ENCODE measurements at places on chromosomes 2 and 18.

- DNase-seq: no peak
Observed at GRCh38 chr2:241619597-241620418, 17.1 kb downstream of the THAP4 start.

DNA sequence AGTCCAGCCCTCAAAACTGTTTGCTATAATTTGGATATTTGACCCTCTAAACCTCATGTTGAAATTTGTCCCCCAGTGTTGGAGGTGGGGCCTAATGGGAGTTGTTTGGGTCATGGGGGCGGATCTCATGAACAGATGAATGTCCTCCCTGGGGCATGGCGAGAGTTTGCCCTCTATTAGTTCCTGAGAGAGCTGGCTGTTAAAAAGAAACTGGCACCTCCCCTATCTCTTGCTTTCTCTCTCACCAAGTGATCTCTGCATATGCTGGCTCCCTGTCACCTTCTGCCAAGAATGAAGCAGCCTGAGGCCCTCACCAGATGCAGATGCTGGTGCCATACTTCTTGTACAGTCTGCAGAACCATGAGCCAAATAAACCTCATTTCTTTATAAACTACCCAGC lies 12.0 kb downstream of the LNPK start:
- DNase-seq: no peak

GRCh38 chr2:111975053-111975552 lies 76.7 kb downstream of the MERTK start:
- no peak for DNase-seq

DNA sequence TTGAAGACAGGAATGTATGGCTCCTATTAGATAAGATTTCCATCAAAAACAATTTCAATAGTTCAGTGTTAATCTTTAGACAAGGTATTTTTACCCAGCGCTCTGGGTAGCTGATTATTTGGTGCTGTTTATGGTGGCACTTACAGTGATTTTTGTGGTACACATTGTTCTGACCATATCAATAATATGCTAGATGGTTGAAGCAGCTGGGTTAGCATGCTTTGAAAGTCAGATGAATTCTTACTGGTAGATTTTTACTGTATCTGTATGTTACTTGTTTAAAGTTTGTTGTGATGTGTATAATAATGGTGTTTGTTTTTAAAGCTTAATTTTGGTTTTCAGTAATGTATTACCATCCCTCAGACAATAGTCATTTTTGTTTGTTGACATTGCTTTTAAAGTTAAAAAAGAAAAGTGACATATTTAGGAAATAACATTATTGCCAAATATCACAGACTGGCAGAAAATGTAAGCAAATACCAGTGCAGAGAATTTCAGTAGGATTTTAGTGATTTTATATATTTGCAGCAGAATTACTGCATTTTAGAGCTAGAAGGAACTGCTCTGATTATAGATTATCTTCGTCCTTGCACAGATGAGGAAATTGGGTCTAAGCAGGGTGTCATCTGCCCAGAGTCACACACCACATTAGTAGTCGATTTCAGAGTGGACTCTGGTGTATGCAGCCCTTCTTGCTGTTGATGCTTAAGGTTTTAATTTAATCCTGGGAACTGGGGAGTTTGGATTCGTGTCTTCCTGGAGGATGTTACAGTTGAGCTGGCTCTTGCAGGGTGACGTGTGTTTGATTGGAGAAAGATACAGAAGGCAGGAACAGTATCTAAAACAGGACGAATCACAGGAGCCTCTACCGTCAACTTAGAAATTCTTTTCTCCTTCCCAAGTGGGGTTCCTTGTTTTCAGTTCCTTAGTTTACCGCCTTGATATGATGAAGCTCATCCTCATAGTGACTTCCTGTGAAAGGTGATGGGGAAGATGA lies 6.6 kb downstream of the SOCS6 start:
- no peak for DNase-seq

DNA sequence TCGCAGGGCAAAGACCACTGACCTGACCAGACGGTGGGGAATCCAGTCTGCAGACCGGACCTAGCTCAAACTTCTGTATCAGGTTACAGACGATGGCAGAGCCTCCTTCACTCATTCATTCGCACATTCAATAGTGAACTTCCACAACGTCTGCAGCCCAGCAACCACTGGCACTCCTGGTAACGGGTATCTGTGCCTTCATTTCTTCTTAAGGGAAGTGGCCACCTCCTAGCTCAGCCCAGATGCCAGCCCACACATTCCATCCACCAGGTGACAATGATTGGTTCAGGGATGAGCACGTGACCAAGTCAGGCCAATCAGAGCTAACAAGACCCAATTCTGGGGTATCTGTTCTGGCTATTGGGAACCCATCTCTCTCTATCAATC lies 15.9 kb upstream of the ARMC9 start:
- no peak for DNase-seq

GRCh38 chr2:240986787-240987411 lies 11.5 kb upstream of the SNED1 start:
- no peak for DNase-seq

DNA sequence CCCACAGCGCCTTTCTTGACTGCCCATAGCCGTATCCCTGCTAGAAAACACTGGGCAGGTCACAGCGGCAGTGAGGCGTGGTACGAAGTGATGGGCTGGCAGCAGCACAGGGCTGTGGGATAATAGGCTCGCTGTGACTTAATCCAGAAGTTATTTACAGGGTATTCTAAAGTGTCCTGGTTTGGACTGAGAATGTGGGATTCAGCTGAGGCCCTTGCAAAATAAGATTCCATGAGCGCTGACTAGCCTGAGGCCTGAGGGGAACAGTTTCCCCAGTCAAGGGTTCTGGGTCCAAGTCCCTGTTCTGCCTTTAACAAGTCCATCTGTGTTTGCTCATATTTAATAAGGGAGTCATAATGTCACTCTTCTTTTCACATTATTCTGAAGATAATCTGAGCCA lies 34.6 kb downstream of the SETBP1 start:
- no peak for DNase-seq

DNA sequence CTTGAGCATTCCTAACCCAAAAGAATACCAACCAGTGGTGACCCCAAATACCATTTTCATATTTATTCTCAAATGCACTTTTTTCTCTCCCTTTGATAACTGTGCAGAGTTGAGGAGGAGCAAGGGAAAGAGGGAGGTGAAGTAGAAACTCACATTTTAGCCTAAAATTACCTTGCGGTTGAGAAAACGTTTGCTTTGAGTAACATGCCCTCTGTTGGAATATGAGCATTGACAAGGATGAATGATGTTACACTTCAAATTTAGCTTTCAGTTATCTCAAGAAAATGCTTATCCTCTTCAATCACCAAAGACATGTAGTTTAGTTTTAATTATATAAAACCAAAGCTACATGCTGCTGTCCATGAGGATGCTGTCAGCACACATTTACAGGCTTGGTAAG lies 2.4 kb downstream of the GRP start:
- DNase-seq: no peak

GRCh38 chr18:9135081-9135911 lies 1.3 kb upstream of the ANKRD12 start:
- DNase-seq: no peak

- DNase-seq: no peak
Observed at GRCh38 chr2:3429066-3429610, 49.6 kb downstream of the TRAPPC12 start.

DNA sequence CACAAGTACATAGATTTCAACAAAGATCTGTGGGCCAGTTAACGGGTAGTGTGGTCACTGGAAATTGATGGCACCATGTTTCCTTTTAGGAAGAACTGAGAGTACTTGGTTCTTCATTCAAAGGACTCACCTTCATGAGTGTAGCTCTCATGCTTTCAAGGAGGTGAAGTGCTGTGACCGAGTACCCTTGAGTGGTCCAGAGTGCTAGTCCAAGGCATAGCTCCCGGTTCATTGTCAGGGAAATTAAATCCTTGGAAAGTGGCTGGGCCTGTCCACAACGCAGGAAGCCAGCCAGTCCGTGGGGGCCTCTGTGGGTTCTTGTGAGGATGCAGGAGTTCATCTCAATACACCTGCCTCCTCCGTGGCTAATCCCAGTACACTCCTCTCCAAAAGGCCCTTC lies 295.1 kb downstream of the GALR1 start:
- no peak for DNase-seq

GRCh38 chr2:208531361-208531760 lies 124.8 kb downstream of the PTH2R start:
- DNase-seq: no peak

- no peak for DNase-seq
Observed at GRCh38 chr2:74856599-74856998, 22.7 kb downstream of the HK2 start.

DNA sequence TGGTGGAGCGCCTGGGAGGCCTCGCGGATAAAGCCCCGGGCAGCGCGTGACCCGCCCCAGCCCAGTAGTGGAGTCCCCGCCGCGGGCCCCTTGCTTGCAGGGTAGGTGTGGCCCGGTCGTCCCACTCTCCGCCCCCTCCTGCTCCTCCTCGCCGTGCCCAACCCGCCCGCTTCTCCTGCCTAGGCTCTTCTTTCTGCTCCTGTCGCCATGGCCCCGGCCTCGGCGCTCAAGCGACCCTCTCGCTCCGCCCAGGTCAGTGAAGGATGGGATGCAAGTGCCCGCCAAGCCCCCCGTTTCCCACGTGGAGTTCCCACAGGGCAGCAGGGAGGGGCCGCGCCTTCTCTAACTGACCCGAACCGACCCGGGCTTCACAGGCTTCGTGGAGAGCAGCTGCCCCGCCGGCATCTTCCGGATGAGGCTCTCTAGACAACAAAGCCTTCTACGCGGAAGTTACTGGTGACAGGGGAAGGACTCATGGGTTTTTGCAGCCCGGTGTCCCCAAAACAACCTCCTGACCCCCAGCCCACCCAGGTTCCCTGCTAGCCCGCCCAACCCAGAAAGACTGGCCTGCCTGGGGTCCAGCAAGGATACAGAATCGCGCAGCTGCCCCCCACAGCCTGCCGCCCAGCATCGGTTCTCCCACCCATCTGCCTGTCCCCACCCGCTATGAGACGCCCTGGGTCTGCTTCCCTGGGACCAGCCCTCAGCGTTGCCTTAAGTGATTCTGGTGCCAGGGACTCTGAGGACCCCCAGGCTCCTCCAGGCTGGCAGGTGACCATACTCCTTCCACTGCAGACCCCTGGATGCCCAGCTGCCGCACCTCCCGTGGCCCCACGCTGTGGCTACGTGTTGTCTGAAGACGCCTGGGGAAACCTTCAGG lies 32.8 kb downstream of the TTC32 start:
- peak; percentile 57 for DNase-seq

DNA sequence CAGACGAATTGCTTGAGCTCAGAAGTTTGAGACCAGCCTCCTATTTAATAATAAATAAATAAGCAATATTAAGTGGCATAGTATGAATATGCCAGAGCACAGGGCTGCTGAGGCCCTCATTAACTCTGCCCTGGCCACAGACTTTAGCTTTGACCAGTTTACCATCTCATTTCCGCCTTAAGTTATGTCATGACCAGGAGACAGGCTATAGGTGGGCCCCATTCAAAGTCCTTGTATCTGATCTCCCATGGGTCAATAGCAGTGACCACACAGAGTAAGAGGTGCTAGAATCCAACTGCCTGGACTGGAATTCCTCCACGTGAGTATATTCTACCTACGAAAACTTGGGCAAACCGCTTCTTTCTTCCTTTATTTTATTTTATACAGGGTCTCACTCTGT lies 13.4 kb upstream of the ASXL2 start:
- no peak for DNase-seq

DNA sequence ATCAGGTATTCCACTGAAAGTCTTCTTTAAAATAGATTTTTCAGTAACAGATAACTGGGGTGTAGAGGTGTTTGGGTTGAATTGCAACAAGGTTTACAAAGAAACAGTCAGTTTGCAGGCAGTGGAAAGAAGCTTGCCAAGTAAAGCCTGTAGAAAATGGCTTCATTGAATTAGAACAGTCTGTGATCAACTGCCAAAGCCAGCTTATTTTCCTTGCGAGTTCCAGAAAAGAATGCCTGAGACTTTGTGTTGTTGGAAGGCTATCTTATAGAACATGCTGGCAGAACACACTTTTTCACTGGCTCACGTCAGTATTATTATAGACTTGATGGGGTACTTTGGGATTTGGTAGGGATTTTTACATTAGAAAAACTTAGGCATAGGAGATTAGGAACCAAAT lies 601.0 kb downstream of the XIRP2 start:
- no peak for DNase-seq

DNA sequence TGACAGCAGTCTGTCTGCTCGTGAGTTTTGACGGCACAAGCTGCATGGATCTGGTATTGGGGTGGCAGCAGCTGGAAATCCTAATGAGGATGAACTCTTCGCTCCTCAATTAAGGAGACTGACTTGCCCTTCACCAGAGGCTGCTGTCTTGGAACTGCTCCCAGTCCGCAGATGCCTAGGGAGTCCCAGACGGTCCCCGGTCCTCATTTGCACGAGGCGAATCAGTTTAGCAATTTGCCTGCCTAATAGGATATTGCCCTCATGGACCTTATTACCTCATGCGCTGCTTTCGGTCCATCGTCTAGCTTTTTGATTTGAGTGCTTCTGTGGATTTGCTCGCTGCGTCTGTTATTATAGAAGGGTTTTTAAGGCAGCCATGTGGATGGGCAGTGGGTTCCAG lies 40.6 kb downstream of the ASAP2 start:
- DNase-seq: no peak

DNA sequence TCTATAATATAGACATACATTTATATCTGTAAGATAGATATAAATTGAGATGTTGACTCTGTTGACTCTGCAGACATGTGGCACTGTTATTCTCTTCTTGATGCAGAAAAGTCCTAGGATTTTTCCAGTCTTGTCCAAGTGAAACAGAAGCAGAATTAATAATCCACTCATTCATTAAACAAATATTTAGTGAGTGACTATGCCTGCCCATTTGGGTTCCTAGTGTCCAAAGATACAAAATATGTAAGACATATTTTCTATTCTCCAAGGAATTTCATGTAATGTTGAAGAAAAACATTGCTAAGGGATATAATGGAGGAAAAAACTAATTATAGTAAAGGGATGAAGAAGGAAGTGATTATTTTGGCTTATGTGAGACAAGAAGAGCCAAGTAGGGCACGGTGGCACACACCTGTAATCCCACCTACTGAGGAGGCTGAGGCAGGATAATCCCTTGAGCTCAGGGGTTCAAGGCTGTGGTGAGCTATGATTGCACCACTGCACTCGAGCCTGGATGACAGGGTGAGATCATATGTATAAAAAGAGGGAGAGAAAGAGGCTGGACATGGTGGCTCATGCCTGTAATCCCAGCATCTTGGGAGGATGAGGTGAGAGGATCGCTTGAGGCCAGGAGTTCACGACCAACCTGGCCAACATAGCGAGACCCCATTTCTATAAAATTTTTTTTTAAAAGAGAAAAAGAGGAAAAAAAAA lies 19.9 kb upstream of the PLEKHH2 start:
- no peak for DNase-seq

DNA sequence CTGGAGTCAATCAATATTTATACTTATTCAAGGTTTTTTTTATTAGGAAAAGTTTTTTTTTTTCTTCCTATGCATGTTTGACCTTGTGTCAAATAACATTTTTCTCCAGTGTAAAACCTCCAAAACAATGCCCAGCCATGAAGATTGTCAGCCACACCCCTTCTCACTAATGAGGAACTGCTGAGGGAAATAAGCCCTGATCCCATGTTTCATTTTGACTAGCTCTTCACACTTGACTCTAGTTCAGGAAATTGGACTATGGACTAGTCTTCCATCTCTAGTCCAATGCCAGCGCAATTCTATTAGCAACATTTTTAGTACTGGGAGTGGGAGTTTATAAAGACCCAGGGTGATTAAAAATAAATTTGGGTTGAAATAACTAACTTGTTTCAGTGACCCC lies 275.6 kb upstream of the CXCR4 start:
- DNase-seq: no peak

GRCh38 chr2:43701111-43701510 lies 24.9 kb upstream of the C1GALT1C1L start:
- no peak for DNase-seq

All from stimulated activated CD4-positive, alpha-beta T cell treated with anti-CD3 and anti-CD28 coated beads, Interleukin-4, amount 100 ng/mL, for 4 hours (primary cell).